ENCODE measurements at places on chromosomes 4 and X.

DNA sequence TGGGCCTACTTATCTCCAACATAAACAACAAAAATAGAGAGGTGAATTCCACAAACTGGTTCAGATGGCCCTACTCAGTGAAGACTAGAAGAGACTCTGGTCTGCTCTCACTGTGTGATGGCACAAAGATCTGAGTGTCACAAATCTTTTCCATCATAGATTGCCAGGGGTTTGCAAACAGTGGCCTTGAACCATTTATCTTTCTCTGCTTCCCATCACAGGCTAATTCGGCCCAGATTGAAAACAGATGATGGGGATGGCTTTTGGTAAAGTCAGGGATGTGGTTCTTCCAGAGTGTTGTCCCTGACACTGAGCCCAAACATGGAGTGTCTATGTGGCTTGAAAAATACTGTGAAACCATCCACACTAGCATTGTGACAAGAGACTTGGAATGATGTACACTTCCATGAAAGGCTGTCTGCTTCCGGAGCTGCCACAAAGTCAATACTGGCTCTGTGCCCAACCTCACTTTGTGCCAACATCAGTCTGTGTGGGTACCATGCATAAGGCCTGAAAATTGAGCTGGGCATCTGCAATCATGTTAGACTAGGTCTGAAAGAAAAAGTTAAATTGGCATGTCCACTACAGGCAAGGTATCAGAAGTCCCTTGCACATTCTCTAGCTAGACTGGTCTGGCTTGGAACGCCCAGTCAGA is 25.2 kb upstream of the PLAC1 start:
- DNase-seq = no peak

GRCh38 chr4:119726505-119726904 is 97.9 kb upstream of the PDE5A start:
- no peak for DNase-seq

GRCh38 chrX:21870494-21870893 is 14.7 kb downstream of the YY2 start:
- DNase-seq = no peak

DNA sequence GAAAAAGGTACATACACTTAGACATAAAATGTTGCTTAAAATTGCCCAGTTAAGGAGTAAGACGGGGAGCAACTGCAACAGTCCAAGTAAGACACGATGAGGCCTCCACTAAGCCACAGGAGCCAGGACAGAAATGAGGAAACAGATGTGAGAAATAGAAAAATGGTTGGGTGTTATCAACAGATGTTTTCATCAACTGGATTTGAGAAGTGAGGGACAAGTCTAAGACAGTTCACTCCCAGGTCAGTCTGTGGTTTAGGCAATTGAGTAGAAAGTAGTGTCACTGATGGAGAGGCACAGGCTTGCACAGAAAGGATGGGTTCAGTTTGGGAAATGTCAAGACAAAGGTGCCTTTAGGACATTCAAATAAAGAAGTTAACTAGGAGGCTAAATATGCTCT is 23.5 kb upstream of the PHF8 start:
- DNase-seq = no peak

DNA sequence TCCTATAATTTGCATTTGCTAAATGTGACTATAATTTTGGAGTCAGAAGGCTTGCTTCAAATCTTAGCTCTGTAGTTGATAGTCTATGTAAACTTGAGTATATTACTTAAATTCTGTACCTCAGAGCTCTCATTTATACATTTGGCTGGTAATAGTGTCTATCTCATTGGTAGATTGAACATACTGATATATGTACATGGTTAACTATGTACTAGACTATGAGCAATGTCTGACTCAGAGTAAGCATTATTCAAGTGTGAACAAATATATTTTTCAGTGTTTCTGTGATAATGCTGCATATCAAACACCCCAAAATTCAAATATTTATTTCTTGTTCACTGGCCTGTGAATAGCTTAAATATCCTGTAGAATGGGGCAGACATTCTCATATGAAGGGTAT is 1568.9 kb upstream of the PABPC4L start:
- no peak for DNase-seq

- no peak for DNase-seq
Measured at GRCh38 chr4:83234902-83235644, 49.5 kb downstream of the COQ2 start.

GRCh38 chrX:9122519-9123245 is 88.8 kb upstream of the FAM9B start:
- no peak for DNase-seq

DNA sequence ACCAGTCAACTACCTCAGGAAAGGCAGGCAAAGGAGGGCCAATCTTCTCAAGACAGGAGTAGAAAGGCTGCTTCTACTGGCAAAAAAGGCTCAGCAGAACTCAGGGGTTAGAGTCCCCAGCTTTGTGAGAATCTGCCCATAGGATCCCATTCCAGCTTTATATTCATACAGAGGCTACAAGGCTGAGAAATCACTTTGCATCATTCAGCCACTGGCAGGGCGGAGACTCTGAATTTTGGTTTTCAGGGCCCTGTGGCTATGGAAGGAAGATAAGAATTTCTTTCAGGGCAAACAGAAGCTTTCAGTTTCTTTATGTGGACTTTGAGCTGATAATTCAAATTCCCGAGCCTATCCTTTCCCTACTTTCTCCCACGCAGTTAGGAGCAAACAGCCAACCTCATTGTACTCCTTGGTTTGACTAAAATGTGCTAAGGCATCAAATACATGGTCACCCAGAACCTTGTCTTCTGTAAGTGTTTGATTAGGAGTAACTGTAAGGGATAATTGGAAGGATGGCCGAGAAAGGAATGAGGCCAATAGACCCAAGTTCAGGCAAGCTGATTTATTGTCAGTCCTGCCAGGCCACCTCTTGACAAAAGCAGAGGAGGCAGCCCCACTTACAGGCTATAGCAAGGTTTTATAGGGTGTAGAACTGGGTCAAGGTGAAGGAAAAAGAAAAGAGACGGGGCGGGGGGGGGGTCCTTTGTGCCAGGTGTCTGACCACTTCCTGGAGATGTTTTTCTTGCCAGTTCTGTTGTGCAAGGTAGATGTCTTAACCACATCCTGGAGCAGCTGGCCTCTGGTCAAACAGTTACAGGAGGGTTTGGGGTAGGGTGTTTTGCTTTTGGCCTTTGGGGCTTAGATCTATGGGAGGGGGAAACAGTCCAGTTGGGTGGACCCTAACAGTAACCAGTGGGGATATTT is 165.3 kb upstream of the PPP1R2C start:
- no peak for DNase-seq

DNA sequence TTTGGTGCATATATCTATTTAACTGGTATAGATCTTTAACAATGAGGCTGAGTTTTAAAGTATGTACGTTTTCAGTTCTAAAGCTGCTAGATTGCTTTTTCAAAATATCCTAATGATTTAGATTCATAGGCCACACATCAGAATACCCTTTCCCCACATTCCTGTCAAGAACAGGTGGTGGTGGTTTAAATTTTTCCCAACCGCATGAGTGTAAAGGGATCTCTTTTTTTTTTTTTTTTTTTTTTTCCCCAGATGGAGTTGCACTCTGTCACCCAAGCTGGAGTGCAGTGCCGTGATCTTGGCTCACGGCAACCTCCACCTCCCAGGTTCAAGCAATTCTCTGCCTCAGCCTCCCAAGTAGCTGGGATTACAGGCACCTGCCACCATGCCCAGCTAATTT is 28.0 kb downstream of the NUP54 start:
- no peak for DNase-seq

- DNase-seq = no peak
Measured at GRCh38 chr4:71262161-71262560, 76.7 kb upstream of the SLC4A4 start.

DNA sequence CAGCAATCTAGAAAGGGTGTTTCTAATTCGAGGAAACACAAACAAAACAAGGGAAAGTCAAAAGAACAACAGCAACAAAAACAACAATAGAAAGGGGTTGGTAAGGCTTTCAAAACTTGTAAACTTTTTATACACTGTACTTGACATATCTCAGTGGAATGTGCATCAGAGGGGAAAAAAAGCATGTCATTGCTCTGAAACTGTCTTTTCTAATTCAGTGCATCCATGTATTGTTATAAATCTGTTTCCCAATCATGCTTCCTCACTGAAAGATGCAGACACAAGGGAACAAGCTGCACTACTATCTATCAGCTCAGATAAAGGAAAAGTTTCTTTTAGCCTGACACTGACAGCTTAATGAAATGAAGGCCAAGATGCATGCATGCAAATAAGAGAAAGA is 44.2 kb upstream of the PCDH18 start:
- DNase-seq = no peak

DNA sequence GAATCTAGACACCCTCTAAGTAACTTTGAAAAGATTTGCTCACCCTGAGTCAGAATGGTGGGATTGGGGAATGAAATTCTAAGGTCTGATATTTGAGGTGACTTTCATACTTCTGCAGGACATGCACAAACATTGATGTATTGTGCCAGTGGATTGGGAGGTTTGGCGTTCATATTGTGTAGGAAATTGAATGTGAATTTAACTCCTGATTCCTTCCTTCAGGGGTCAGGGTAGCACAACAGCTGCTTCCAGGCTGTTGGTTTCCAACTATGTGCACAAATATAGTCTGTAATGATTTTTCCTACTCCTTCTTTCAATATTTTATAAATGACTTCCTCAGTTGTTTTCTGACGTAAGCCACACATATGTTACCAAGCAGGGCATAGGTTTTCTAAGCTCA is 3.1 kb downstream of the IL1RAPL1 start:
- no peak for DNase-seq

DNA sequence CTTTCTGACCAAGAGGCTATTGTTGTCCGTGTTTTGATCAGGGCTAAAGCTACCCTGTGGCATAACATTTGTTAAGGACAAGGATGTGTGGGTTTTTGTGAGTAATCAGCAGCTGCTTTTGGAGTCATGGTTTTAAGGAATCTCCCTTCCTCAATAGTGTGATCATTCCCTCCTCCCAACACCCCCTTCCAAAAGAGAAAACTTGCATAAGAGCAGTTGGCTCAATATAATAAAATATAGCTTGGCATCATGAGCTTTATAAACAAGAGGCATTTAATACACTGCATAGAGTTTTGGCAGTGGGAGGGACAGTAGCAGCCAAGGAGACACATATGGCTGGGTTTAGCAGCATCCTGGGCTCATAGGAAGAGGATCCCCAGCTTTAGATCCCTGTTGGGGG is 84.7 kb downstream of the NHS start:
- DNase-seq = no peak

DNA sequence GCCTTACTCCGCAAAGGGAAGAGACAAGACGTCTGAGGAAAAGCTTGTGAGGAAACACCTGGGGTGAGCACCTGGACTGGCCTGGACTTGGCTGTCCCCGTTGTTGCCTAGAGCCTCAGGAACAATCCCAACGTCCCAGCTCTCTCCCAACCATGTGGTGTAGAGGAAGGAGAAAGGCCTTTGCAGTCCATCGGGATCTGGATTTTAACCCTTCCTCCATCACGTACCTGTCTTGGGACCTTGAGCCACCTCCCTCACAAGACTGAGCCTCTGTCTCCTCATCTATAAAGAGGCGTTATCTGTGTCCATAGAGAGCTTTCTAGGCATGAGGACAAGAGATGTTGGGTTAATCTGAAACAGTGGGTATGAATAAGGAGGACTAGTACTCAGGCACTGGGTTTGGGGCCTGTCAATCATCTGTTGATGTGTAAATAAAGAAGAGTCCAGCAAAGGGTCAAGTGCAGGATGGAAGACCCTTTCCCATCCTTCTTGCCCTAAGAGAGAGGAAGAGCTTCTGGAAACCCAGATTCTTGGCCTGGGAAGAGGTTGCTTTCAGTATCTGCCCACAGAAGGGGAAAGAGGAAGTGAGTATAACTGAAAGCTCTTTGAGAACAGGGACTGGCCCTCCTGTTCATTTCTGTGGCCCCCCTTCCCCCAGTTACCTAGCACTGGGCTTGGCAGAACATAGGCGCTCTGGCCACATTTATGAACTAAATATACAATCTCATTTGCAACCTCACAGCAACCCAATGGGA is 137.1 kb downstream of the PJA1 start:
- no peak for DNase-seq

GRCh38 chr4:89661173-89661899 is 175.6 kb downstream of the SNCA start:
- no peak for DNase-seq

GRCh38 chr4:139665690-139666529 is at the start of gene MGST2:
Gene MGST2 (plus strand): TSS chr4:139665819. CDS start chr4:139666020, 201 bp downstream.
- DNase-seq = peak; percentile 24

- DNase-seq = no peak
Measured at GRCh38 chr4:189048119-189048518, 892.6 kb upstream of the FRG1 start.

DNA sequence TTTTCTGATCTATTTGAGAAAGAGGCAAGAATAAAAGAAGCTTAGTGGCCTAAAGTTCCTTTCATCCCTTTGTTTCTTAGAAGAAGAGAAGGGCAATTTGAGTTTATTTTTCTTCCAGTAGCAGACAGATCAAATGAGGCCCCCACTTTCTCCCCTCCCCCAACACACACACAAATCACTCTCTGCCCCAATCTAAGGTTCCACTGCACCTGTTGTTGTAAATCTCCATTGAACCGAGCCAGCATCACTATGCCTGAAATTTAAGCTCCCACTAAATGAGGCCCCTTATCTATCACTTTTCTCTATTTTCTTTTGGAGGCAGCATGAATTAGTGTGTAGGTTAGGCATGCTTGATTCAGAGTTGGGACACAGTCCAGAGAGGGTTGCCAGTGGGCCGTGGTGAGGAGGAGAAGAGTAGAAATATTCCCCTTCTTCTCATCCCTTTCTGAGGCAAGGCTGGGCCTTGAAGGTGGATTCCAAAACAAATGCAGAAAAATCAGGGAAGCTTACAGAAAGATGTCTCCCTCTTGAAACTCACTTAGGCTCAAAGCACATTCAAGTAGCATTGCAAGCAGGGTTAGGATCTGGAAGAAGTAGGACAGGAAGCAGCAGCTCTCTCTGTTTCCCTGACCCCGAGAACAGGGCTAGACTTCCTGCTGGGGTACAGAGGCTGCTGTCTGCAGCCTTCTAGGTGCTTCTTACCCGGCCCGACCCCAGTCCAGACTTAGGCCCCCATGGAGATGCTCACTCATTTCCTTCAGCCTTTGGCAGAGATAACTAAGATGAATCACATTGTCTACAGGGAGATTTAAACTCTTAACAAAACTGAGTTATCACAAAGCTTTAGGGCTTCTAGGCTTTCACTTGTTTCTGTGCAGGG is 70.7 kb downstream of the RASL11B start:
- DNase-seq = no peak

DNA sequence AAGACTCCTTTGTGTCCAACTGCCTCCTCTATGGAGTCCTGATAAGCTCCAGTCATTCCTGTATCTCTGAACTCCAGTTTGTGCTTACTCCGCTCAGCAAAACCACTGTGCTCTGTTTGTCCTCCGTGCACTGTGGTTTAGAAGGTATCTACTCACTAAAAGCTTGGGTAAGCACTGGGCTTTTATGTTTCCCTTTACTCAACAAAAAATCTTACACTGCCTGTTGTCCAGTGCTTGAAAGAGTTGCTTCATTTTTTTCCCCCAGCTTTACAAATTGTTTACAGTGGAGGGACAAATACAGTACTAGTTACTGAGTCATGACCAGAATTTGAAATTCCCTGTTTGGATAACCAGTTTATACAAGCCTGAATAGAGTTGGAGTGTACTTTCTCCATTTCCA is 545.3 kb upstream of the FAT1 start:
- DNase-seq = no peak

Measured in activated T-cell treated with anti-CD3 and anti-CD28 coated beads for 48 hours (primary cell).